ENCODE measurements at places on chromosomes 4 and X.

GRCh38 chr4:94351319-94351718 is 8.7 kb upstream of the HPGDS start:
- no peak for DNase-seq

DNA sequence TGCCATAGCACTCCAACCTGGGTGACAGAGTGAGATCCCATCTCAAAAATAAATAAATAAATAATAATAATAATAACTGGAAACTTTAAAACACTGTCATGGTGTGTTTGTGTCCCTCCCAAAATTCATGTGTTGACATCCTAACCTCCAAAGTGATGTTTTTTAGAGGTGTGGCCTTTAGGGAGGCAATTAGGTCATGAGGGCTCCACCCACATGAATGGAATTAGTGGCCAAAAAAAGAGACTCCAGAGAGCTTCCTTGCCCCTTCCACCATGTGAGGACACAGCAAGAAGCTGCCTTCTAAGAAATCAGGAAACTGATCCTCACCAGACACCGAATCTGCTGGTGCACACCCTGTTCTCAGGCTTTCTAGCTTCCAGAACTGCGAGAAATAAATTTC is 23.8 kb upstream of the RAPGEF2 start:
- DNase-seq, result no peak

DNA sequence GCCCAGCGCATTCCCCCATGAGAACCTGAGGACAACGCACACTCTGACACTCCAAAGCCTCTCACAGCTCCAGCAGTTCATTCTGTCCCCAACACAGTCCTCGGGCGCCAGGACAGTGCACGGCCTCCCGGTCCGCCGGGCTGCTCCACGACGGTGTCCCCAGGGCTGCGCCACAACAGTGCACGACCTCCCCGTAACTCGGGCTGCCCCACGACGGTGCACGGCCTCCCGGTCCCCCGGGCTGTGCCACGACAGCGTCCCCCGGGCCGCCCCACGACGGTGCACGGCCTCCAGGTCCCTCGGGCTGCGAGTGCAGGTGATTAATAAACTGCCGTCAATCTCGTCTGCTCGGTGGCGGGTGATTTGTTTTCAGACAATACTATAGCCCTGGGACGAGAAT is 585.1 kb upstream of the FRG1 start:
- no peak for DNase-seq

DNA sequence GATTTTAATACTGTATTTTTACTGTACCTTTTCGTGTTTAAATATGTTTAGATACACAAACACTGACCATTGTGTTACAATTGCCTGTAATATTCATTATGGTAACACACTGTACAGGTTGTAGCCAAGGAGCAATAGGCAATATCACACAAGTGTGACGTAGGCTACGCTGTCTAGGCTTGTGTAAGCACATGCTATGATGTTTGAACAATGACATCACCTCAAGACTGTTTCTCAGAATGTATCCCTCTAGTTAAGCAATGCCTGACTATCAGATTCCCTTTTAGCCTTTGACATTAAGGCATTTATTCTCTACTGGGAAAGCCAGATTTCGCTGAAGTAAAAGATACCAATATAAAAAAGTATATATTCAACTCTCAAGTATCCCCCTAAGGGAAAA is 66.2 kb downstream of the VCX3A start:
- DNase-seq, result no peak

- peak; percentile 20 for DNase-seq
Observed at GRCh38 chrX:26918631-26919030, 544.5 kb downstream of the PPP4R3C start.

DNA sequence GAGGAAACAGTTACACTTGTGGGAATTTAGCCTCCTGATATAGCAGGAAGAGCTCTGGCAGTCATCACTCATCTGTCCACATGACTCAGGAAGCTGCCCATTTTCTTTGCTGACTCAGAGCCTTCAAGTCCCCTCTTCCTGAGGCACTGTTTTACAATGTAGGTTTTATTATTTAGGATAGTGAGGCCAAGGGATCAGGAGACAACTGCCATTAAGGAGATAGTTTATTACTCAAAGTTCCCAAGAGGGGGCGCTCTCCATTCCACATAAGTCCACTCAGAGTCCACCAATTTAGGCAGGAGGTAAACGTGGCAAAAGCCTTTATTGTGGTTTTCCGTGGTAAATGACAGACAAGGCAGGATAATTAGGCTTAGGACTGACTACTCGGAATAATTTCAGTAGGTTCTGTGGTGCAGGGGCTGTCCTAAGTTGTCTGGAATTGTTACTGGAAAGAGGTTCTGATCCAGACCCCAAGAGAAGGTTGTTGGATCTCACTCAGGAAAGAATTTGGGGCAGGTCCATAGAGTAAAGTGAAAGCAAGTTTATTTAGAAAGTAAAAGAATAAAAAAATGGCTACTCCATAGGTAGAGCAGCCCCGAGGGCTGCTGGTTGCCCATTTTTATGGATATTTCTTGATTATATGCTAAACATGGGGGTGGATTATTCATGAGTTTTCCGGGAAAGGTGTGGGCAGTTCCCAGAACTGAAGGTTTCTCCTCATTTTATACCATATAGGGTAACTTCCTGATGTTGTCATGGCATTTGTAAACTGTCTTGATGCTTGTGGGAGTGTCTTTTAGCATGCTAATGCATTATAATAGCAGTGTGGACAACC is 96.0 kb upstream of the RAB40AL start:
- no peak for DNase-seq

DNA sequence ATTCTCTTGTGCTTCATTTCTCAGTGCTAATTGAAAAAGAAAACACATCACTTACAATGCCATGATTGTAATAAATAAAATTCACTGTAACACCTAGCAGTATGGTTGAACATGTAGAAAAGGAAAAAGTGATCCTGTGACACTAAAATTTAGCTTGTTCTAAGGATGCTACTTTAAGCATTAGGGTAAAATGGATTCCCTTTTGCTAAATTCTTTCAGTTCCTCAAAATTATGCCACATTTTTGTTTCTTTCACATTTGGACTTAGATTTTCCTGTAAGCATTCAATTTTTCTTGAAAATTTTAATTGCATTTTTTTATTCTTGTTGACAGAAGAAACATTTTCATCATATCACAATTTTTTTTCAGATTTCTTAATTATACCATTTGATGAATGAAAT is 19.4 kb downstream of the TET2 start:
- DNase-seq, result no peak

- DNase-seq, result no peak
Observed at GRCh38 chr4:2570551-2571222, 34.2 kb downstream of the FAM193A start.

DNA sequence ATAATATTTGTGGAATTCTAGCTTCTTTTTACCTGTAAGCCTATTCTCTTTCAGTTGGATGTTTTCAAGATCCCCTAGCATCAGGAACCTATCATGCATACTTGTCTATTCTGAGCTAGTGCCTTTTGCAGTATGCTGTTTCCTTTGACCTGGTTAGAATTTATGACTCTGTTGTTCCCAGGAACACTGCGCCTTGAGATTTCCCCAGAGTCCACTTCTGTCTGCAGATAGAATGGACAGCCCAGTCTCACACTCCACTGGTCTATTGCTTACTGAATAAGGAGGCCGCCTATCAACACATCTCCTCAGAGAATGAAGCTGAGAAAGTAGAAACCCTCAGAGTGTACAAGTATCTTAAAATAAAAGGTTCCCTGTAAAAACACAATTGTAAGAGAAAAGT is 465.1 kb upstream of the GALNTL6 start:
- DNase-seq, result no peak

GRCh38 chr4:147760695-147761094 is 28.8 kb downstream of the ARHGAP10 start:
- no peak for DNase-seq

Measured in NCI-H146 (cell line).